Stimulated activated CD4-positive, alpha-beta T cell treated with anti-CD3 and anti-CD28 coated beads, Interleukin-1b, Interleukin-23, amount 100 ng/mL, for 4 hours (primary cell): ENCODE measurements at places on chromosomes 7 and 10.
A peak's percentile ranks its signal among the peaks of the same experiment; 100 is the strongest.

DNA sequence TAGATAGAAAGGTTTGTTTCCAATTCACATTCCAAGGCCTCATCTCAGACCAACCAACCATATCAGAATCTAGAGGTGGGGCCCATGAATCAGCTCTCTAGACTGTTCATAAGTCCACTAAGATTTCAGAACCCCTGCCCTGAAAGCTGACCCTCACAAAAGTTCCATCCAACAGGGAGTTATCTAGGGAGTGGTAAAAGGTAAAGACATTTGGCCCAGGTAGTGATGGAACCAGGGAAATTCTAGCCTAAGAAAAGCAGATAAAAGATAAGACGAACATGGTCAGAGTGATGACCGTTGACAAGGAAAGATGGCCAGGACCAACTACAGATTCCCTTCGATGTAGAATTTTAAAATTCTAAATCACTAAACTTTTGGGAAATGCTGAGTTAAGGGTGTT, 198.0 kb upstream of the NEBL start:
- no peak for DNase-seq

- no peak for DNase-seq
These were observed 40.4 kb downstream of the HIP1 start for GRCh38 chr7:75698358-75698757.

DNA sequence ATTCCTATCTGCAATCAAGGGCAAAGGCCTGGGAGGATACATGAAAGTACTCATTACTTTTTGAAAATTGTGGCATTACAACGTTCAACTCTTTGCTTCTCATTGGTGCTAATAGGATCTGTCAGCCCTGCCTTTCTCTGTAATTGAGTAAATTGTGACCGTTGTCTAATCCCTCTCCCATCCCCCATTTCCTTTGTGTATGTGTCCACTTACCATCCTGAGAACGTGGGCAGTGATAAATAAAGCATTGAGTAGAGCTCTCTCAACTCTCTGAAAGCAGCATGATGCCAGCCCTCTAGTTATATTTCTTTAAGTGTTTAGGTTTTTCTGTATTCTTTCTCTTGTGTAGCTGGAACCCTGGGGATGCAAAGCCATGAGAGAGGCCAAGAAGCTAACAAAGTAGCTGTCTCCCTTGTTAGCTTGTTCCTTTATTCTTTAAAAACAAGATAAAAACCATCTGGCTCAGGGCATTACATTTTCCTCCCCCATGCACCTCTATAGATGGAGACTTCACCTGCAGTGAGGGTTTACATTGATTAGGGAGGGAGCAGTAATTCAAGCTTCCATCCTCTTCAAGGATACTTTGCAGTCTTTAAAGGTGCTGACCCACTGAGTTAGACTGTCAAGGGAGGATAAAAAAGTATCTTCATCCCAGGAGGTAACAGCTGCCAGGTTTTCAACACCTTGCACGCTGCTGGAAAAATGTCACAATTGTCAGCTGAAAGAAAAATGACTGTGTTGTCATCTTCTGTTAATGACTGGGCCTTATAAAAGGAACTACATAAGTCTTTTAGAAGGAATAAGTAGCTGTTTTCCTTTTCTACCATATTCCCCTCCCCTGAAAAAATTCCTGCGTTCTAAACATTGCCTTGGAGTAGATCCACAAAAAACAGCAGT, 112.3 kb downstream of the BTRC start:
- no peak for DNase-seq

DNA sequence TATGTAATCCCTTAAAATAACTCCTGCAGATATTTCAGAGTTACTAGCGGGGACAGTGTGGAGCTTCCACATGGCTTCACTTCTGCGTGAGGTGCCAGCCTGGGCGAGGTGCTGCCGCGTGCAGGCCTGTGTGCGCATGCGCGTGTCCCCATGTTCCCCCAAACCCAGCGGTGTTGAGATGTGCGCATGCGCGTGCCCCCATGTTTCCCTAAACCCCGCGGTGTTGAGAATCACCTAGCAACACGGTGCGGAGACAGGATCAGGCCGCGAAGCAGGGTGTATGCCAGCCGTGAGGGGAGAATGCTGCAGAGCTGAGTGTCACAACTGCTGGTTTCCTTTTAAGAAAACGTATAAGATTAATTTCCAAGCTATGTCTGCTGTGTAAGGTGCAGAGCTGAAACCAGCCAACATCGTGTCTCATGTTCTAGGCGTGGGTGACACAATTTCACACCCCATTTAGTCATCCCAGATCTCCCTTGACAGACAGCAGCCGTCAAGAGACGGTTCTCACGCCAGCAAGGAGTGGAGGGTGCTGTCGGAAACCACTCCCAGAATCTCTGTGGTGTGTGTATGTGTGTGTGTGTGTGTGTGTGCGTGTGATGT, 71.9 kb upstream of the ADARB2 start:
- DNase-seq: peak; percentile 3

- no peak for DNase-seq
These were observed 55.0 kb downstream of the C1GALT1 start for GRCh38 chr7:7237201-7237977.

GRCh38 chr7:51727441-51727840, 410.8 kb upstream of the COBL start:
- no peak for DNase-seq
